Activated naive CD4-positive, alpha-beta T cell treated with anti-CD3 and anti-CD28 coated beads, Interleukin-2, amount 50 U/mL, for 16 hours (primary cell): ENCODE measurements at places on chromosomes 5 and 9.

GRCh38 chr9:130001190-130001589 lies 41.8 kb downstream of the FNBP1 start:
- DNase-seq: no peak

DNA sequence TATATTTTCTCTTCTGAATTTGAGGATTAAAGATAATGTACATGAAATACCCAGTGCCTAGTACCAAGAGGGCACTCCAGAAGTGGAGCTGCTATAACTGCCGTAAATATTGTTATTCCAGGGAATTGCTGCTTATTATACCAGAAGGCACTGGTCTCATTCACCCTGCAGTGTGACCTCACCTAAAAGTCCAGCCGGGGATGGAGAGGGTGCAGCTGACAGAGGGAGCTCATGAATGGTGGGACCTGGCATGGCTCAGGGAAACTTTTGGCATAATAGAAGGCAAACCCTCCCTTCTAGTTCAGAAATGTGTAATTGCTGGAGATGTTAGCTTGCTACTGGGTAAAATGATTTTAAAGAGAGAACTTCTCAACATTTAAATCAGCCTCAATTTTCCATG lies 108.5 kb downstream of the MVB12B start:
- no peak for DNase-seq

- DNase-seq: no peak
Observed at GRCh38 chr5:79727451-79728355, 38.1 kb downstream of the CMYA5 start.

GRCh38 chr5:64576250-64576649 lies 70.4 kb downstream of the RGS7BP start:
- DNase-seq: no peak

- no peak for DNase-seq
Observed at GRCh38 chr9:130936285-130937117, 2.5 kb downstream of the FIBCD1 start.

- DNase-seq: no peak
Observed at GRCh38 chr5:147418613-147419012, 91.3 kb downstream of the DPYSL3 start.

DNA sequence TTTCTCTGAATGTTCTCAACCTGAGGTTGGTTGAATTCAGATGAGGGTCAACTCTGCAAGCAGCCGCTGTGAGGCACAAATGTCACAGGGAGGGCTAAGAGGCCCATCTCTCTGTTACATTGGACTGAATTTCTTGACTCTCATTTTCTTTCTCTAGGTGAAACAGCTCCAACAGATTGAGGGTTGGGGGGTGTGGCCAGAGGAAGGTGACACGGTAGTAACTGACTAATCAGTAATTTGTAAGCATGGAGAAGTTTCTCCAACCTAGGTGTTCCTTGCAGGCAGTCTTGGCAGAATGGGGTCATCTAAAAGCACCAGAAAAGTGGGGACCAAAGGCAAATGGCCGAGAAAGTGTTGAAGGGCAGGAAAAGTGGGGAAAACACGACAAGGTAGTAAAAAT lies 16.8 kb downstream of the CCT5 start:
- no peak for DNase-seq

DNA sequence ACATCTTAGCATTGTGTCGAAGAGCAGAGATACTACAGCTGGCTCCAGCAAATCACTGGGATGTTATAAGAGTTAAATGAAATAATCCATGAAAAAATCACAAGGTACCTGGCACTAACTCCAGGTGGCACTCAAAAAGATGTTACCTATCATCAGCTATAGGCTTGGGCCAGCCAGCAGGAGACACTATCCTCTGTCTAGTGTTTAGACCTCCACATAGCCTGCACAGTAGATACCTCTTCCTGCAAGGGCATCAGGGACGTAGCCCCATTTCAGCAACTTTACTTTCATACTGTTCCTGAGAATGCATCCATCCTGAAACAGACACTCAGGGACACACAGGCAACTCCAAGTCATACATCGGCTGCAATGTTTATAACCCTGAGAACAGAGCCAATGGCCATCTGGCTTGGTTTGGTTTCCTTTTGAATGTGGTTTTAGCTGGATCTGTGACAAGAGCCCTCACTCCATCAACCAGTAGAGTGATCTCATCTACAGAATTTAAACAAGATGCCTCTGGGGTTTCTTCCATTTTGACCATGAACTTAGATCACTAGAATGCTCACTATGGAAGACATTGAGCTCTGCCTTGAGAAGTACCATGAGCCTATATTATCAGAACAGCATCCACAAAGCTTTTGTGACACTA lies 69.9 kb downstream of the TLE1 start:
- DNase-seq: no peak

- DNase-seq: no peak
Observed at GRCh38 chr5:84706678-84707641, 322.3 kb upstream of the EDIL3 start.

GRCh38 chr5:125042261-125042890 lies 295.9 kb upstream of the ZNF608 start:
- DNase-seq: no peak

DNA sequence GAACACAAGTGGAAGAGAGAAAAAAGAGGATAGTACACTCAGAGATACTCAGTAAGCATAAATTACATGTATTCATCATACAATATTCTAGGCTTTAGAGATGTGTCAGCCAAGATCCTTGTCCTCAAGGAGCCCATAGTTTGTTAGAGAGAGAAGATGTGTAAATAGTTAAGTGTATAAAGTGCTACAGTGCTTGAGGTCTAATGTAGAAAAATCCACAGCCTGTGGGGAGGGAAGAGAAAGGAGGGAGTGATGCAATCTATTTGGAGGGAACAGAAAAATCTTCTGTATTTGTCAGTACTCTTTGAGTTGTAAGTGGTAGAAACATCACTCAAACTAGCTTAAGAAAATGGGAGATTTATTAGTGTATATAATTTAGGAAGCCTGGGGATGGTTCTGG lies 81.9 kb downstream of the PALM2AKAP2 start:
- DNase-seq: no peak

- no peak for DNase-seq
Observed at GRCh38 chr5:122940890-122941289, 95.5 kb downstream of the SNX24 start.

GRCh38 chr5:132353486-132353995 lies 16.0 kb upstream of the SLC22A5 start:
- no peak for DNase-seq

DNA sequence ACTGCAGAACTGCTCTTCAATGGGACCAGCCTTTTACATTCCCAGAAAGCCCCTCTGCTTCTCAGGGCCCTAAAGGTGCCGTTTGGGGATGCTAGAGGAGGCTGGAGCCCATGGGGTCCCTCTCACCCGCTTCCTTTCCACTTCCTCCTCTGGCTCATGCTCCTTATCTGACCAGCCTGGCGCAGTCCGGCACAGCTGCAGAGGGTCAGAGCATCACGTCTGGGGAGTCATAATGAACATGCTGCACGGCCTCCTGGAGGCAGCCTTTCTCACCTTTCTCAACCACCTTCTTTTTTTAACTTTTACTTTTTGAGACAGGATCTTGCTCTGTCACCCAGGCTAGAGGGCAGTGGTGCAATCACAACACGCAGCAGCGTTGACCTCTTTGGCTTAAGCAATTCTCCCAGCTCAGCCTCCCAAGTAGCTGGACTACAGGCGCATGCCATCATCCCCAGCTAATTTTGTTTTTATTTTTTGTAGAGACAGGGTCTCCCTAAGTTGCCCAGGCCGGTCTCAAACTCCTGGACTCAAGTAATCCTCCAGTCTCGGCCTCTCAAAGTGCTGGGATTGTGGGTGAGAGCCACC lies 15.1 kb upstream of the TCF7 start:
- no peak for DNase-seq

DNA sequence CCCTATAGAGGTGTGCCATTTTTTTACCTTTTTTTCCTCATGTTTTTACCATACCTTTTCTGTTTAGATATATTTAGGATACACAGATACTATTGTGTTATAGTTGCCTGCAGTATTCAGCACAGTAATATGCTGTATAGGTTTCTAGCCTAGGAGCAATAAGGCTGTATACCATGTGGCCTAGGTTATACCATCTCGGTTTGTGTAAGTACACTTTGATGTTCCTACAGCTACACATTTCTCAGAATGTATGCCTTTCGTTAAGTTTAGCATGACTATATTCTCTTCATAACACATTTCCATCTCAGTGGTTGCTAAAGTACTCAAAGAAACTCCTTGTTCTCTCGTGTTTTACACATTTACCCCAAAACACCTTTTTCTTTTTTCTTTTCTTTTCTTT lies 23.0 kb downstream of the UBE2D2 start:
- DNase-seq: no peak

DNA sequence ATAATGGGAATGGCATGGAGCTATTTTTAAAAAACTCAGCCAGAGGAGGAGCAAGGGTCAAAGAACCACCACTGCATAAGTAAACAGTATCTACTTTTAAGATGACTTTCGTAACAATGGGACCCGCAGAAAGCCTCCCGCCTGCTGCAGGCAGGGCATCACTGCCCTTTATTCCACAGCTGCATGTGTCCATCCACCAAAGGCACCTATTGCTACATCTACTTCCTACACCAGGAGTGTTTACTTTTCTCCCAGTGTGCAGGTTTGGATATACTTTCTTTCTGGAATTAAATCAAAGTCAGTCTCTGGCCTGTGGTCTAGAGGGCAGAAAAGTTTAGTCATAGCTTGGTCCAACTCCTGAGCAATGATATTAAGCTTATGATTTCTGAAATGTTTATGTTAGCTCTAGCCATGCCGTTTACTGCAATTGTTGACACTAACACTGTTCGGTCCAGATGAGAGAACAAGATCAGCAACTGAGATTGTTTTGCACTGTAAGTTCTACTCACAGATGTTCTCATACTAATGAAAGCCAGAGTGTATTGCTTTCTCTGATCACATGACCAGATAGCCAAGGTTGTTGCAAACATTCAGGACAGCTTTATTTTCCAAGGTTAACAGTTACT lies 391.5 kb downstream of the FGF10 start:
- DNase-seq: no peak

DNA sequence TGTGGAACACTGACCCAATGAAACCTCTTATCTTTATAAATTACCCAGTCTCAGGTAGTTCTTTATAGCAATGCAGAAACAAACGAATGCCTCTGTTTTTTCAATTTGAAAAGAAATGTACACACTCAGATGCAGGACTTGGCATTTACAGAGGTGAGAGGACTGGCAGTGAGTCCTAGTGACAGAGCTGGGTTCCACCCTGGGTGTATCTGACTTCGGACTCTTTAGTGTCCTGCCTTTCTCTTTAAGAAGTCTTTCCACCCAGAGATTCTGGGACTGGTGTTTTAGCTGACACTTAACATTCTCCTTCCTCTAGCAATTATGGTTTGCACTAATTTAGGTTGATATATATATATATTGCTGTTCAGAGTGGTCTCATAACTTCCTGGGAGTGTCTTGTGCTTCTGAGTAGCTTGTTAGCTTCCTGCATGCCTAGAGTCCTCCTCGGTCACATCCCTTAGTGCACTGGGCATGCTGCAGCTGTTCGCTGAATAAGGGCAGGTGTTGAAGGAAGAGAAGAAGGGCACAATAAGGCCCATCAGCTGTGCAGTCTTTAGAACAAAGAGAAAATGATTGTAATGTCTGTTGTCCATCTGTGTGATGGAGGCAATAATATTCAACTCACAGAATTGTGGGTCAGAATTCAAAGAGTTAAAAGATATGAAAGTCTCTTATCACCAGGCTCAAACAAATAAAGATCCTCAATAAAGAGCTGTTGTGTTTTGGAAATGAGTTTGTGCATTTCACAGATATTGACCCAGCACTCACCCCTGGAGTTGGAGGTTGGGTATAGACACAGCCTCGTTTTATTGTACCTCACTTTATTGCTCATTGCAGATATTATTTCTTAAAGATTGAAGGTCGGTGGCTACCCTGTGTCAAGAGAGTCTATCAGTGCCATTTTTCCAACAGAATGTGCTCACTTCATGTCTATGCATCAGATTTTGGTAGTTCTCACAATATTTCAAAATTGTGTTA lies 187.1 kb downstream of the TRIM32 start:
- DNase-seq: no peak

DNA sequence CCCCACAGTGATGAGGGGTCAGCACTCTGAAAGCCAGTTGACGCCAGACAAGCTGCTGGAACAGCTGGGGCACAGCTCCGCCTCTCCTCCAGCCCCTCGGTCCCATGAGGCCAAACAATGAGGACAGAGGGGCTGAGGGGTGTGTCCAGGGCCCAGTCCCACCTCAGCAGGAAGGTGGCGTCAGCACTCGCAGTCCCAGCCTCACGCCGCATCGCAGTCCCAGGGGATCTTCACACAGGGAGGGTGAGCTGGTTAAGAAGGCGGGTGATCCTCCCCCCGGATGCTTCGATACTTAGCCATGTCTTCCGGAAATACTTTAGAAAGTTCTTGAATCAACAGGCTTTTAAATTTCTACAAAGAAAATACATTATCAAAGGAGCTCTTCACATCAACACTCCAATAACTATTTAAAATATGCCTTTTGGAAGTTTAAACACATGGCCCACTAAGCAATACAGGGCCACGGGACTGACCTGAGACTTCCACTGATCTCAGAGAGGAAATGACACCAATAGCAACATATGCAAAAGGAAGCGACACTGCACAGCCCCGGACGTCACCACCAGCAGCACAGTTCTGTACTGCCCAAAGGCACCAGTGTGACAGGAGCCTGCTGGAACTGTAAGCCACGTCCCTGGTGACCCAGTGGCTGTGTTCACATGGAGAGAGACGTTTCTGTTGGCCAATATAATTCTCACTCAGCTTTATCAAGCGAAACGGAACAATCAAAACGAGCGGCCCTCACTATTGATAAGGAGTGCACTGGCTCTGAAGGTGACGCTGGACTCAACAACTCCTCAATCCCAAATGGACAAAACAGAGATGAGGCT lies 5.9 kb downstream of the MED10 start:
- no peak for DNase-seq

DNA sequence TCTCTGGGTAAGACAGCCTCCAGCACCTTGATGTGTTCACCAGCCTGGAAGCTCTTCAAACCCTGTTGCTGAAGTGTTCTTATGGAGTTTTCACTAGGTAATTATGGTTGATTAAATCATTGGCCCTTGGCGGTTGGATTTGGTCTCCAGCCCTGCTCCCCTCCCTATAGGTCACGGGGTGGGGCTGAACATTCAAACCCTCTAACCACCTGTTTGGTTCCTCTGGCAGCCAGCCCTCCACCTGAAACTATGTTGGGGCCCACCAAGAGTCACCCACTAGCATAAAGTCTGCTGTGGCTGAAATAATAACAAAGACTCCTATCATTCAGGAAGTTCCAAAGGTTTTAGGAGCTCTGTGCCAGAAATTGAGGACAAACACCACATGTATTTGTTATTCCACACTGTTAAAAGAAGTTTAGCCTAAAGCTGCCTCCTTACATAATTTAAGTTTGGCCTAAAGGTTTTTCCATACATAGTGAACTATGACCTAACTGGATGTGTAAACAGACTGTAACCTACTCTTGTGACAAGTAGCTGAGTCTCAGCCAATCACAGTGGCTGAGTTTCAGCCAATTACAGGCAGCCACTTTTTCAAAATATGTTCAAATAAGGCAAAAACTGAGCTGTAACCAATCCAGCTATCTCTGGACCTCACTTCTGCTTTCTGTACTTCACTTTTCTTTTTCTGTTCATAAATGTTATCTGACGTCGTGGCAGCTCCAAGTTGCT lies 34.8 kb downstream of the TMEM252 start:
- DNase-seq: no peak
